BE2C (cell line): ENCODE measurements at places on chromosomes 16 and 17.

GRCh38 chr16:66441586-66442375 is 14.7 kb downstream of the BEAN1 start:
- no peak for DNase-seq

- no peak for DNase-seq
These were observed 12.8 kb downstream of the PLXDC1 start for GRCh38 chr17:39138431-39139160.

GRCh38 chr16:78211946-78212345 is 112.5 kb downstream of the WWOX start:
- DNase-seq = no peak

- DNase-seq = no peak
These were observed 30.9 kb upstream of the RPRML start for GRCh38 chr17:47009759-47010594.

- no peak for DNase-seq
These were observed 2.0 kb downstream of the B3GNT9 start for GRCh38 chr16:67148656-67149275.

GRCh38 chr16:71367241-71367976 is 8.9 kb downstream of the CALB2 start:
- DNase-seq = peak; percentile 86

GRCh38 chr16:48101069-48101674 is 54.6 kb downstream of the ABCC12 start:
- no peak for DNase-seq

DNA sequence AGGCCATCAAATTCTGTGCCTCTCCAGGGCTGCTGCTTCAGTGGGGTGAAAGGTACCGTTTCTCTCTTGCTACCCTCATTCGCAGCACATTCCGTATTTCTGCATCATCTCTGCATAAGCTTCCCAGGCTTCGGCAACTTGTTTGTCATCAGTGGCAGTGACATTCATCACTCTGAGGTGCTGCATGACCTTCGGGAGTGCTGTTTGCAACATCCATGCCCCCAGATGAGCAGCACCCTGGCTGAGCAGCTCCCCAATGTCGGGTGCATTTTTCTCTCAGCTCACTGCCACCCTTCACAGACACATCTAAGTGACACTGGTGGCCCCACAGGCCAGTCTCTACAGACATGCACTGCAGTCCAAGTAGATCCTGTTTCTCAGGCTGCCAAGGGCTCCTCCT is 3.8 kb downstream of the CREBBP start:
- DNase-seq = no peak

DNA sequence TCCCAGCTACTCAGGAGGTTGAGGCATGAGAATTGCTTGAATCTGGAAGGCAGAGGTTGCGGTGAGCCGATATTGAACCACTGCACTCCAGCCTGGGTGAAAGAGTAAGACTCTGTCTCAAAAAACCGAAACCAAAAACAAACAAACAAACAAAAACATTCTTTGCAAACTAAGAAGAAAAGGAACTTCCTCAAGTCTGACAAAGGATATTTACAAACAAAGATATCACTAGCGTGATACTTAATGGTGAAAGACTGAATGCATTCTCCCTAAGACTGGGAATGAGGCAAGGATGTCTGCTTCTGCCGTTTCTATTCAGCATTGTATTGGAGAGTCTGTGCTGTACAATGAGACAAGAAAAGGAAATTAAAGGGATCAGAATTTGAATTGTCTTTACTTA is 10.5 kb upstream of the MPO start:
- DNase-seq = no peak

GRCh38 chr17:39150104-39150634 is 1.3 kb downstream of the PLXDC1 start:
- DNase-seq = no peak

DNA sequence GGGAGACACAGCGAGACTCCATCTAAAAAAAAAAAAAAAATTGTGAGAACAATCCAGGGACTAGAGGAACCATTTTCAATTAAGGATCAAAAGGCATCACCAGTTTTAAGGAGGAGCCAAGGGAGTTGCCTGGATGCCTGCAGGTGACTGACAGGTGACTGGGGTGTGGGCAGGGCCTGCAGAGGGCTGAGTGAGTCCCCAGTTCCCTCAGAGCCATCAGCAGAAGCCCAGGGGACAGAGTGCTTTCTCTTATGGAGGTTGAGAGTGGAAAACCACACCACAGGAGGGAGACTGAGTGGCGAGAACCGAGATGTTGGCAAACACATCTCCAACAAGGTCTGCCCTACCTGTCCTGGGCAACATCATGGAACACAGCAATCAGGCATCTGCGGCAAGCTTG is 27.1 kb upstream of the CREBBP start:
- no peak for DNase-seq

GRCh38 chr16:88286301-88286923 is 96.3 kb upstream of the ZNF469 start:
- no peak for DNase-seq

DNA sequence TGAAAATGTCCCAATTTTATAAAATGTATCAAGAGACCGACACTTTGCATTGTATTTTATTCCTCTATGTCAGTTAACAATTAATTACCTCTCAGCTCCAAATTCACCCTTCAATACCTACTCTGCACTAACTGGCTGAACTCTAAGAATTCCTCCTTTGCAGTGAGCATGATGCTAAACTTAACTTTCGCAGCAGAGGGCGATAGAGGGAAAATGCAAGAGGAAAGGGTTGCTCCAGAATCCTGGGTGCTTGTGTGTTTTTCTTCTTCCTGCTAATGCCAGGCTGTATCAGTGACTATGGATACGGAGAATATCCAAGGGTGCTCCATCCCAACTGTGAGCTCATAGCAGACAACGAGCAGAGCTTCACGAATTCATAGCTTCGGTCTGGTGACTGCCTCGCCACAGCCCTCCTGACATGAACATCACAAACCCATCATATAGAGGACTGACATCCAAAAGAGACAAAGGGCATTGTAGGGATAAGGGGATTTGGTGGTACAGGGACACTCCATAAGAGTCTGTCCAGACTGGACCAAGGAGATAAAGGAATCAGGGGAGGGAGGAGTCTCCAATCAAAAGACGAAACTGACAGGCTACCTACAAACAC is 172.9 kb downstream of the STX8 start:
- peak; percentile 12 for DNase-seq
